ENCODE measurements at places on chromosomes 11 and 22. TPM values are rescaled to one million over a fixed set of nuclear protein-coding genes. Genes with fewer than 3 reads are reported as not detected.

The FERMT3 gene
- total RNA-seq: 7.8 TPM

The C22orf31 gene
- not detected for total RNA-seq

The ALX4 gene
- 1.5 TPM for total RNA-seq

The USP35 gene
- 7.3 TPM for total RNA-seq

The APLNR gene
- total RNA-seq: 50.7 TPM

The MED19 gene
- 13.4 TPM for total RNA-seq

GRCh38 chr22:40965936-40966725 is 15.0 kb downstream of the RBX1 start:
- DNase-seq: no peak

- DNase-seq: no peak
Measured at GRCh38 chr22:19555651-19556050, 31.4 kb upstream of the CLDN5 start.

GRCh38 chr11:15923183-15923582 is 433.2 kb downstream of the SOX6 start:
- DNase-seq: no peak

DNA sequence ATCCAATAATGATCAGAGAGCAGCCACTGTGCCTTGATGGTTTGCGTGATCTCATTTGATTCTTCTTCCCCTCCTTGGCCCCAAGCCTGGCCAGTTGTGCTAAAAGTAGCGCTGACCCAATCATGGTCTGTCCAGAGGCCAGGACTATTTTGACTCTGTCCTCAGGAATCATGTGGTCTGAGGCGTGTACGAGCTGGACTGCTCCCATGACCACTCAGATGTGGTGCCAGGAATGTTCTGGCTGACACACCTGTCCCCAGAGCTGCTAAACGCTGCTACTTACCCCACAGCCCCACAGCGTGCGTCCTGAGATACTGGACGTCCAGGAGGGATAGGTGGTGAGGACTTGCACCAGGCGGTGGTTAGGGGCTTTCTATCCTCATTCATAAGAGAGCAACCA is 70.5 kb downstream of the FEZ1 start:
- DNase-seq: no peak

GRCh38 chr11:83061883-83062282 is 9.8 kb downstream of the RAB30 start:
- no peak for DNase-seq

- DNase-seq: no peak
Measured at GRCh38 chr11:120343429-120343828, 7.2 kb downstream of the ARHGEF12 start.

DNA sequence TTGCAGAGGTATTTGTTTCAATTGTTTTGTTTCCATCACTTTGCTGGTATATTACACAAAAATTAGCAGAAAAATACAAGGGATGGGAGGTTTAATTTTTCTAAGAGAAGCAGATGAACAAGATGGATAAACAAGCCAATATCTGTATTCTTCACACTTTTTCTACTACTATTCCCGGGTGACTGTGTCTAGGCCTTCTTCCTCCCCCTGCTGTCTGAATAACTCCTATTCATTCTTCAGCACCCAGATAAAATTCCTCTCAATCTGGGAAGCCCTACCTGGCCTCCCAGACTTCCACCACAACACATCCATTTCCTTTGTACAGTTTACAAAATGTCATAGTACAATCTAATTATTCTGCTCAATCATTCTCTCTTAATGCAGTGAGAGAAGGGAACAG is 666.6 kb upstream of the TENM4 start:
- no peak for DNase-seq

DNA sequence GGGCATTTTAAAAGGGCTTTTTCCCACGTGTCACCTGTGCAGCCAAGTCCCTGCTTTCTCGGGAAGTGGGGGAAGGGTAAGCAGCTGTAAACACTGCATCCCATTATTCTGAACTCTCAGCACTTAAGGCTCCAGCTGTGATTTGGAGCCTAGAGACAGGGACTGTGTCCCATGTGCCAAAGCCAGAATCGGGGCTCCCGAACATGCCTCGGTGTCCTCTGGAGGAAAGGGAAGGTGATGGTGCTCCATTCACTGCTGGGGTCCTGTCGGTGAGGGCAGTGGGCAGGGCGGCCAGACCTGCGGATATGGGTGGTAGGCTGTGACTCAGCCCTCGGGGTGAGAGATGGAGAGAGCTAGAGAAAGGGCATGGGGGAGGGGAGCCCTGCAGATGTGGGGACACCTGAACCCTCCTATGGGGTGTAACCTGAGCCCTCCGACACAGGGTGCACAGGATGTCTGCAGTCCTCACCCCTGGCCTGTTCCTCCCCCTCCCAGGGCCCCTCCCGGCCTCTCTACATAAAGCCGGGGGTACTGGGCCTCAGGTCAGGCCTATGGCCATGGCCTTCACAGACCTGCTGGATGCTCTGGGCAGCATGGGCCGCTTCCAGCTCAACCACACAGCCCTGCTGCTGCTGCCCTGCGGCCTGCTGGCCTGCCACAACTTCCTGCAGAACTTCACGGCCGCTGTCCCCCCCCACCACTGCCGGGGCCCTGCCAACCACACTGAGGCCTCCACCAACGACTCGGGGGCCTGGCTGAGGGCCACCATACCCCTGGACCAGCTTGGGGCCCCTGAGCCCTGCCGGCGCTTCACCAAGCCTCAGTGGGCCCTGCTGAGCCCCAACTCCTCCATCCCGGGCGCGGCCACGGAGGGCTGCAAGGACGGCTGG is 31.8 kb downstream of the CAPN1 start:
- no peak for DNase-seq

GRCh38 chr11:73645121-73645969 is 1.0 kb upstream of the PLEKHB1 start:
- no peak for DNase-seq

All from urinary bladder (tissue), 4 donors.